CD4-positive, alpha-beta T cell (primary cell): ENCODE measurements at places on chromosomes 7 and 10.

- H3K4me3 ChIP-seq = no peak overlapping the region
- H3K27ac ChIP-seq = no peak overlapping the region
- H3K27me3 ChIP-seq = no peaks in the 10 kb centered on the region
- no peak for DNase-seq
Measured at GRCh38 chr10:119723624-119724023, 2.2 kb upstream of the INPP5F start.

DNA sequence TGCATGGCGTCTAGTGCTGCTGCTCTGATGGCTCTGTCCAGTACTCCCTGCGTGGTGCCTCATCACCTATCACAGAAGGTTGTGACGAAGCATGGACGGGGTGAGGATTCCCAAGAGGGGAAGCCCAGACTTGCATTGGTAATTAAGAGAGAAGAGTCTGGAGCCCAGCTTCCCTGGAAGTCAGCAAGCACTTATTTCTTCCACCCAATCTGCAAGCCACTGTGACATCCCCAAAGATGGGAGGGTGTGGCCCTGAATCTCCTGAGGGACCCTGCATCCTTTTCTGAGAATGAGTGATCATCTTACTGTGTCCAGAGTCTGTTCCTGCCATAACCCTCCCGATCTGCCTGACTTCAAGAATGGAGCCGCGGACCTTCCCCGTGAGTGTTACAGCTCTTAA, 166.7 kb downstream of the PTPN20 start:
- H3K4me1 ChIP-seq = peaks cover 11% of the 10 kb centered on the region
- no peak for DNase-seq
- no peak overlapping the region for H3K4me3 ChIP-seq
- H3K27me3 ChIP-seq = no peaks in the 10 kb centered on the region
- no peaks in the 10 kb centered on the region for H3K36me3 ChIP-seq

GRCh38 chr7:132609906-132610520, 33.7 kb upstream of the PLXNA4 start:
- H3K4me3 ChIP-seq = no peak overlapping the region
- H3K27ac ChIP-seq = no peak overlapping the region
- DNase-seq = no peak

- H3K4me3 ChIP-seq = no peak overlapping the region
- H3K4me1 ChIP-seq = no peaks in the 10 kb centered on the region
- DNase-seq = no peak
- H3K36me3 ChIP-seq = no peaks in the 10 kb centered on the region
- H3K27me3 ChIP-seq = no peaks in the 10 kb centered on the region
Measured at GRCh38 chr10:33723181-33723580, 388.7 kb upstream of the NRP1 start.

DNA sequence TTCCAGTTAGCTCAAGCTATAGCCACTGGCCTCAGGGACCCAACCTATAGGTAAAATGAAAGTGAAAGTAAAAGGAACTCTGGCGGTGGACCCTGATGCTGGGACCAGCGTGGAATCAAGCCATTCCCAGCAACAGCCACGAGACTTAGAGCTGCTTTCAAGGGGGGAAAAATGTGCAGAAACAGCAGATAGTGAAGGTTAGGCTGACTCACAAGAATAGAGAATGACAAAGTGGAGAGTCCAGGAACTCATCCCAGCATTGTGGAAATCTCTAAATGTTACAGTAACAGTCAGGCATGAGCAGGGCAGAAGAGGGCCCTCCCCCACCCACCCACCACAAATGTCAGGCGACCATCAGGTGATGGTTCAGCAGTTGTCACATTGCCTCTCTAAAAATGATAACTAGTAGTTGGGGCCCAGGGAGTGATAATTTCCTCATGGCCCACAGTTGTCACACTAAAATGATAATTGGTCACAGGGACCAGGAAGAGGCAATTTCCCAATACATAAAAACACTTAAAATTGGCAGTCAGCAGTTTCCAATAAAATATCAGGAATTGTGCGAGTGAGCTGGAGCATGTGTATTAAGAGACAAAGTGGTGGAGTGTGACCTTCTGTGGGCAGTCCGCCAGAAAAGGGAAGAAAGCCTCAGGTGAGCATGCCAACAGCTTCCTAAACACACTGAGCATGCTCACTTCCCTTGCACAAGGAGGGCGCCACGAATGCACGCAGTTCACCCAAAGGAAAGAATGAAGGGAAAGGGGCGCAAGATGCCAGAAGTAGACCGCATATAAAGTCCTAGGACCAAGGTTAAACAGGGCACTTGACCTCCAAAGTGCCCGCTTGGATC, 129.8 kb upstream of the PPP1R3A start:
- no peak overlapping the region for H3K27ac ChIP-seq
- H3K4me3 ChIP-seq = peak overlapping the region; percentile 47
- peaks cover 7% of the 10 kb centered on the region for H3K4me1 ChIP-seq
- no peak for DNase-seq
- no peaks in the 10 kb centered on the region for H3K27me3 ChIP-seq
- no peaks in the 10 kb centered on the region for H3K36me3 ChIP-seq

- H3K27ac ChIP-seq = no peak overlapping the region
- H3K27me3 ChIP-seq = no peaks in the 10 kb centered on the region
- no peak overlapping the region for H3K4me3 ChIP-seq
Measured at GRCh38 chr7:47506382-47507339, 75.2 kb downstream of the TNS3 start.

DNA sequence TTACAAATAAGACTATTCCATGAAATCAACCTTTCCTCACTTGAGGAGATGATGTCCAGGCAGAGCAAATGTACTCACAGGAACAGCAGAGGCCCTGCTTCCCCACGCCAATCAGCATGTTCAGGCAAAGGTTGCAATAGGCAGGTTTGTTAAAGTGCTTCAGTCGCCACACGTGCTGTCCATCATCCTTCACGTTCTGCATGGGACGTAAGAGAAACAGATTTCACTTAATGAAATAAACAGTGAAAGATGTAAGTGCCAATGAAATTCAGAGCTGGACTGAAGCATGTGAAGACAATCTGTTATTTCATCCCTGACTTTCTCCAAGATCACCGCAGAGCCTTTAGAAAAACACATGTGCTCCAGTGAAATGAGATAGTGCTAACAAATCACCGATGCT, 217.4 kb downstream of the DGKB start:
- no peaks in the 10 kb centered on the region for H3K36me3 ChIP-seq
- H3K4me1 ChIP-seq = no peaks in the 10 kb centered on the region
- H3K27ac ChIP-seq = no peak overlapping the region
- no peaks in the 10 kb centered on the region for H3K27me3 ChIP-seq
- no peak for DNase-seq
- no peak overlapping the region for H3K4me3 ChIP-seq

DNA sequence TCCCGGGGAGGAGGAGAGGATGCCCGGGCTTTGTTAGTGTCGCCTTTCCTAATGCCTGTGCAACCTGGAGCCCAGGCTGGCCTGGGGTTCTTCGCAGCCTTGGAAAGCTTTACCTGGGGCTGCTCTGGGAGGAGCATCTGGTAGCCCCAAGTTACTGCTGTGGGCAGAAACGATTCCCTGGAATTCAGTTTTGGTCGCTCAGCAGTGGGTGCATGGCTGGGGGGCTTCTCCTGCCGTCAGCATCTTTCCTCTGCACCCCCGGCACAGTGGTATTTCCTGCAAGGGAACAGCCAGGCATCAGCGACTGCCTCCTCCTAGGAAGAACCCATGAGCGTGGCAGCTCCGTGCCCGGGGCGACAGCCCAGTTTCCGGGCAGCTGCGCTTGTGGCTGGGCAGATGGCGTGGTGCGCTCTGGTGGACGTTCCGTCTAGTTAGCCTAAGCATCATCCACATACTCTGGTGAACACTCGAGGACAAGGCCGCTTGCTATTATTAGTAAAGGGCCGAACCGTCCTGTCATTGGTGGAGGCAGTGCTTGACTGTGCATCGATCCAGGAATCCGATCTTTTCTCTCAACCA, 107.0 kb upstream of the BTBD16 start:
- H3K36me3 ChIP-seq = no peaks in the 10 kb centered on the region
- peaks cover 10% of the 10 kb centered on the region for H3K4me1 ChIP-seq
- DNase-seq = no peak
- H3K27ac ChIP-seq = no peak overlapping the region
- H3K4me3 ChIP-seq = no peak overlapping the region
- H3K27me3 ChIP-seq = peaks cover 25% of the 10 kb centered on the region

GRCh38 chr7:87148332-87148955, 3.8 kb upstream of the DMTF1 start:
- no peaks in the 10 kb centered on the region for H3K27me3 ChIP-seq
- no peaks in the 10 kb centered on the region for H3K36me3 ChIP-seq
- no peak overlapping the region for H3K4me3 ChIP-seq
- DNase-seq = peak; percentile 49

- no peaks in the 10 kb centered on the region for H3K4me1 ChIP-seq
- H3K27me3 ChIP-seq = peaks cover 2% of the 10 kb centered on the region
- H3K4me3 ChIP-seq = no peak overlapping the region
- no peaks in the 10 kb centered on the region for H3K36me3 ChIP-seq
- no peak overlapping the region for H3K27ac ChIP-seq
- no peak for DNase-seq
Measured at GRCh38 chr7:120774481-120774880, 83.5 kb downstream of the TSPAN12 start.

DNA sequence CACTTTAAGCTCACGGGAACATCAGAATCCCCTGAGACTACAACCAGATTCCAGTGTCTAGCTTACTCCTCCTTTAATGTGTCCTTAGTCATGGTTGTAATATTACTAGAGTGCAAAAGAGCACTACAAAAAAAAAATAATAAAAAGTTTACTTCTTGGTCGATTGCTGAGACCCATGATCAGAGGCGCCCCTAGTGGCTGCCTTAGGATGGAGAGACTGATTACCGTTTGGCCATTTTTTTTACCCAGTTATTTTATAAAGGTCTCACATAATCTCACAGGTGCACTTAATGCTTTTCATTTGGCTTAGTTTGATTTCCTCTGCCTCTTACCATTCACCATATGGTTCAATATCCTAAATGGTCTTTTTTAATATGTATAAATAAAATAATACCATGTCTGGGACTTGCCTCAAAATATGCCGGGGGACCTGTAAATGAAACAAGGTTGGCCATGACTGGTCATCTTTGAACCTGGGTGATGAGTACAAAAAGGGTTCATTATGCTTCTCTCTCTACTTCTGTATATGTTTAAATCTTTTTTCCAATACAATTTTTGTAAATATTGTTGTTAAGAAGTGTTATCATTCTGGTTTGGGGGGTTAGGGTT, 331.5 kb upstream of the NFE2L3 start:
- H3K4me1 ChIP-seq = no peaks in the 10 kb centered on the region
- H3K4me3 ChIP-seq = no peak overlapping the region
- no peaks in the 10 kb centered on the region for H3K36me3 ChIP-seq
- no peak overlapping the region for H3K27ac ChIP-seq

DNA sequence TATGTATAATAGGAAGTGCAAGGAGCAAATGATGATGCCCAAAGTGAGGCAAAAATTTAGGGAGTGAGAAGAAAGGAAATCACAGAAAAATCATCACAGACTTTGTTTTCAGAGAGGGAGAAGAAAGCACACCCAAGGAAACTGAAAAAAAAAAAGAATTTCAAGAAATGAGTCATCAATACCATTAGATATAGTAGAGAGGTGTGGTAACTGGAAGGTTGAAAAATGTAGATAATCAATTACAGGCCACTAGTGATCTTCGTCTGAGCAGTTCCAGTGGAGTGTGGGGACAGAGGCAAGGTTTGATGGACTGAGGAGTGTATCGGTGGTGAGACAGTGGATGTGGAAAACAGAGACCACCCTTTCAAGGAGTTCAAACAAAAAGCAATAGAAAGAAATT, 31.7 kb downstream of the ASB4 start:
- no peaks in the 10 kb centered on the region for H3K36me3 ChIP-seq
- no peaks in the 10 kb centered on the region for H3K4me1 ChIP-seq
- H3K27me3 ChIP-seq = no peaks in the 10 kb centered on the region
- H3K4me3 ChIP-seq = no peak overlapping the region
- H3K27ac ChIP-seq = no peak overlapping the region
- no peak for DNase-seq

- DNase-seq = no peak
- peaks cover 3% of the 10 kb centered on the region for H3K27me3 ChIP-seq
- H3K4me3 ChIP-seq = no peak overlapping the region
- no peaks in the 10 kb centered on the region for H3K4me1 ChIP-seq
Measured at GRCh38 chr10:4686644-4686996, 139.4 kb upstream of the AKR1E2 start.

DNA sequence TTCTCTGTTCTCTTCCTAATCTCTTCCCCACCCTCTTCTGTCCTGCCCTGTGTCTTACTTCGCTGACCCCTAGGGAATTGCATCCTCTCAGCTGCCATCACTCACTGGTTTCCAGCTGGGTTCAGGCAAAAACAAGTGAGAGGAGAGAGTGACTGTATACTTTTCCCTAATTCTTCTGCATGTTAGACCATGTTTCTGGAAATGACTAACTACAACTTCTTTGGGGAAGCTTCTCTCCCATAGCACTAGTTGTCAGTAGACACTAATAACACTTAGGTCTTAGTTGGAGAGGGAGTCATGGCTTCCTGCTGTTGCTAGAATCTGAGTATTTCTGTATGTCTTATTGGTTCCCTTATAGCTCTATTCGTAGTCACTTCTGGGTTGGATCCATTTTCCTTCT, 299.0 kb upstream of the FZD1 start:
- no peaks in the 10 kb centered on the region for H3K4me1 ChIP-seq
- DNase-seq = no peak
- no peak overlapping the region for H3K27ac ChIP-seq
- H3K27me3 ChIP-seq = no peaks in the 10 kb centered on the region
- H3K36me3 ChIP-seq = no peaks in the 10 kb centered on the region

GRCh38 chr10:68598978-68599770, 39.0 kb downstream of the TET1 start:
- H3K36me3 ChIP-seq = no peaks in the 10 kb centered on the region
- H3K4me3 ChIP-seq = no peak overlapping the region
- peaks cover 10% of the 10 kb centered on the region for H3K4me1 ChIP-seq
- H3K27me3 ChIP-seq = no peaks in the 10 kb centered on the region
- no peak overlapping the region for H3K27ac ChIP-seq

DNA sequence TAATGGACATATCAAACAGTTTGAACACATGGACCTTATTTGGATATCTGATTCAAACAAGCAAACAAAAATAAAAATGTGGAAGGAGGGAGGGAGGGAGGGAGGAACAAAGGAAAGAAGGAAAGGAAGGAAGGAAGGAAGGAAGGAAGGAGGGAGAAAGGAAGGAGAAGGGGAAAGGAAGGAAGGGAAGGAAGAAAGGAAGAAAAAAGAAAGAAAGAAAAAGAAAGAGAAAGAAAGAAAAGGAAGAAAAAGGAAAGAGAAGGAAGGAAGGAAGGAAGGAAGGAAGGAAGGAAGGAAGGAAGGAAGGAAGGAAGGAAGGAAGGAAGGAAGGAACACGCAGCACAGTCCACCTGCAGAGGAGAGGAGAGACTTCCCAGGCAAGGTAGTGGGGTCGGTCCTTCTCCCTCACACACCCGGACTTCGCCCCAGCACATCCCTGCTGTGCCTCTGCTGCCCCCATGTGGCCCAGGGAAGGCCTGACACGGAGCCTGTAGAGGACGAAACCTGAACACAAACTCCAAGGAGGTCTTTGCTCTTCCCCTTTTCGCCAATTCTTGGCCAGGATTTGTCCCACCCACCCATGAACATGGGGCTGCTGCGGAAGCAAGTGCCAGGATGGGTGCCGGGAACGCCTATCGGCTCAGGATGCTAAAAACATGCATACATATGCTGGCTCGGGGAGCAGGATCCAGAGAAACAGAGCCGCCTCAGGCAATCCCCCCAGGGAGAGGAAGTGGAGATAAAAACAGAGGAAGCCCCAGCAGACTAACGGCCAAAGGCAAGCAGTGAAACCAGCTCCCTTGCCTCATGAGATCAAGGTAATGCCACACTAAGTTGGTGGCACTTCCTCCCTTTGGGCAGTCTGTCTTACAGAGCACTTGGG, 52.3 kb upstream of the DGKI start:
- peaks cover 14% of the 10 kb centered on the region for H3K4me1 ChIP-seq
- DNase-seq = peak; percentile 55
- H3K27ac ChIP-seq = no peak overlapping the region

GRCh38 chr10:49762566-49762877, 399 bp upstream of the OGDHL start:
- peaks cover 9% of the 10 kb centered on the region for H3K4me1 ChIP-seq
- peaks cover 36% of the 10 kb centered on the region for H3K27me3 ChIP-seq
- DNase-seq = no peak
